Uterine smooth muscle cell (primary cell): ENCODE measurements at places on chromosomes 11 and 22. TPM values are rescaled to one million over a fixed set of nuclear protein-coding genes. Genes with fewer than 3 reads are reported as not detected.

MS4A15 gene
- total RNA-seq: not detected in 2 replicates

GRK3 gene
- total RNA-seq: 2.2 and 3.1 TPM in 2 replicates

MYOD1 gene
- total RNA-seq: 0.12 TPM in 1 of 2 replicates, not detected in the other

MS4A6A gene
- total RNA-seq: not detected in 2 replicates

TREH gene
- under 0.01 TPM in 1 of 2 replicates, not detected in the other for total RNA-seq

MYRF gene
- 0.25 and 0.55 TPM in 2 replicates for total RNA-seq

P2RY6 gene
- 0.12 TPM in 1 of 2 replicates, not detected in the other for total RNA-seq

FZD4 gene
- total RNA-seq: 14.6 and 29.1 TPM in 2 replicates

ARHGEF17 gene
- 37.2 and 38.6 TPM in 2 replicates for total RNA-seq

OR4D11 gene
- total RNA-seq: 0.12 TPM in 1 of 2 replicates, not detected in the other

HBB gene
- total RNA-seq: not detected in 2 replicates

SCGB1D2 gene
- total RNA-seq: not detected in 2 replicates

OR8K3 gene
- total RNA-seq: not detected in 2 replicates

NFAM1 gene
- total RNA-seq: not detected in 2 replicates

MFNG gene
- total RNA-seq: under 0.01 and 0.25 TPM in 2 replicates

SLC7A4 gene
- total RNA-seq: 0.12 and 0.22 TPM in 2 replicates

THAP7 gene
- 23.5 and 28.1 TPM in 2 replicates for total RNA-seq

KRTAP5-11 gene
- not detected in 2 replicates for total RNA-seq

NEFH gene
- 0.37 and 0.44 TPM in 2 replicates for total RNA-seq

NAGA gene
- 43.2 and 48.5 TPM in 2 replicates for total RNA-seq

RASGRP2 gene
- 0.33 and 1.2 TPM in 2 replicates for total RNA-seq
